ENCODE measurements at places on chromosomes 4 and X.
A peak's percentile ranks its signal among the peaks of the same experiment; 100 is the strongest.

- no peak for DNase-seq
Observed at GRCh38 chr4:153560908-153561307, 94.7 kb downstream of the TMEM131L start.

DNA sequence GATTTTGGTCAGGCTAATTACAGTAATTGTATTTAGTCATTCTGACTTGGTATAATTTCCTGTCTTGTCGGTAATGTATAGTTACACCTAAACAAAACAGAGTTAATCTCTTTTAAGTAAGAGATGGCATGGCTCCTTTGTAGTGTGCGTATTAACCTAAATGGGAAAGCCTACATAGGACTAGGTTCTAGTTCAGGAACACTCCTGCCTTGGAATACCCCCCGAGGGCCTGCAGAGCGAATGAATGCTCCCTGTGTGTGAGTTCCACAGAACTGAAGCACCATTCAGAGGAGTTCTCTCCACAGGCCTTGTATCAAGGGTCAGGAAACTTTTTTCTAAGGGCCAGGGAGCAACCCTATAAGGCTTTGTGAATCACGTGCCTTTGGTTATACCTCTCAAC lies 44.9 kb upstream of the STIM2 start:
- no peak for DNase-seq

GRCh38 chr4:164648151-164648848 lies 105.6 kb upstream of the SMIM31 start:
- DNase-seq = no peak

- no peak for DNase-seq
Observed at GRCh38 chrX:141320801-141321200, 78.5 kb upstream of the SPANXC start.

DNA sequence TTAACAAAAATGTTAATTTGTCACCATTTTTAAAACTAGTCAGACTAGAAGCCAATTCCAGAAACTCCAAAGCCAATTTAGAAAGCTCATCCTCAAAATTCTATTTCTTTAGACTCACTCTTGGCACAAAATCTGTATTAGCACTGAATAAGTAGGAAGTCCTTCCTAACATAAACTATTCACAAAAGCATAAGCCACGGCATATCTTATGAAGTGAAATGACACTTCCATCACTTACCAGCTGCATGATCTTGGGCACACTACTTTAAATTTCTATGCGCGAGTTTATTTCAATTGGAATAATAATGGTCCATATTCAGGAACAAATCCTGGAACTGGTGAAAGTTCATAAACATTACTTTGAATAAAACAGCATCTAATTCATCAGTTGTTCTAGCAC lies 1544.0 kb downstream of the TECRL start:
- DNase-seq = no peak

DNA sequence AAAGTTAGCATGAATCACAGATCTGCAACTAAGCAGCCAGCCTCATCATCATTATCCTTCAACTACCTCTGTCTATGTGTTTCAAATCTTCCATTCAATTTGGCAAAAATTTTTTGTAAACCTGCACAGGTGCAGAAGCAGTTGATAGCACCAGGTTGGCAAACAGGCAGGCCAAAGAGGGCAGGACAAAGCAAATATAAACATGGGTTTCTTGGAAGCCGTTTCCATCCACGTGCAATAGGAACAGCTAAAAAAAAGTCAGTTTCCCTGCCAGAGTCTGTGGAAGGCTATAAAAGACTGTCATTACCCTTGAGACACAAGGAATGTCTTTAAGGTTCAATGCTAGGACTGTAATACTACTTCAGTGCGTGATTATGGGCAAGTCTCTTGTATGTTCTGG lies 253.2 kb downstream of the PDHA2 start:
- no peak for DNase-seq

DNA sequence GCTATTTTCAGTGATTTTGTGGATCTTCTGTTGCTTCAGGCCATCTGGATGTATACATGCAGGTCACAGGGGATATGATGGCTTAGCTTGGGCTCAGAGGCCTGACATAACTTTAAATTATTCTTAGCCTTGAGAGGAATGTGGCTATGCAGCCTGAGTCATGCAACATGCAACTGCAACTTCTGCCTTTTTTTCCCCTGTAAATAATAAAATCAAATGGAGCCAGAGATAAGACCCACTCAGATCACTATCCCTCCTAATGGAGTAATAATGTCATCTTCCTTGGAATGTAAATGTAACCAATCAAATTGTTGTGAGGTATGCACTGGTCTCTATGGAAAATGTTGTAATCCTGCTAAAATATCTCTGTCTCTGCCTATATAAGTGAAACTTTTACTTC lies 54.9 kb downstream of the MAGEB17 start:
- DNase-seq = no peak

- DNase-seq = peak; percentile 74
Observed at GRCh38 chr4:152106113-152106763, 345.4 kb upstream of the GATB start.

- DNase-seq = no peak
Observed at GRCh38 chrX:13009844-13010243, 34.6 kb downstream of the FAM9C start.

- no peak for DNase-seq
Observed at GRCh38 chrX:117607561-117607960, 509.0 kb downstream of the KLHL13 start.

GRCh38 chr4:186285147-186285546 lies 19.2 kb downstream of the F11 start:
- DNase-seq = no peak

DNA sequence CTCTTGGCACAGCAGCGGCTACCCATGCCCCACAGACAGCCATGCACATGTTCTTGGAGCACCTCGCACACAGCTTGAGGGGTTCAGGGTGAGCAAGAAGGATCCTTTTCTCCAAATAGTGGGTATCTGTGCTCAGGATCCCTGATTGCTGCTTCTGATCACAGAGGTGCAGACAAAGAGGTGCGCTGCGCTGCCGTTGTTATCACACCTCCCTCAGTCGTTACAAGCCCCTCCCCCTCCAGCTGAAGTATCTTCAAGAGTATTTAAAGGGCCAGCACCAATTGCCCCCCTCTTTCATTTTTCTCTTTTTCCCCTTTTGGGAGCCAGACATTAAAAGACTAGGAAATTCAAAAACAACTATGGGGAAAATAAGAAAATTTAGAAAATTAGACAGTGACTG lies 44.3 kb downstream of the NELFA start:
- no peak for DNase-seq

DNA sequence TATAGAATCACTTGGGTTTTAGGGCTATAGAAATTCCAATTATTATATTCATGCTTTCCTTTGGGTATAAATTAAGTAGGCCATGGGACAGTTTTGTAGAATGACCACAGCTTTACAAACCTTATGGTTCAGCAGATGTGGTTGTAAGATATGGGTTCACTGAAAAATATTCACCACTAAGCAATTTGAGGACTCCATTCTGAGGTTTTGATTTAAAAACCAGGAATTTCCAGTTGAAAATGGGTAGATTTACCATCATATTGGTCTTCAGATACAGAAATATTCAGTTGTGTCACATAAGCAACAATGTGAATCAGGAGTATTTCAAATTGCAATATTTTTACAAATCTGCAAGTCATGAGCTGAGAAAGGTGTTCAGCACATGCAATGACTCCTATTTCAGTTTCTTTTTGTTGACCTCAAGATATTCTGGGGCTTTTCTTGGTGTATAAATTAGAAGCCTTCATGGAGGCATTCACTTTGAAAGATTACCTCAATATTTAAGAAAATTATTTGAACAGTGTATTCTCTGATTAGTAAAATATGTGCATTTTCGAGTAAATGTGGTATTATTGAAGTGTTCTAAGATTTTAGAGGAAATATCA lies 218.4 kb upstream of the HCCS start:
- DNase-seq = no peak

GRCh38 chrX:119870626-119871131 lies 854 bp downstream of the RNF113A start:
- DNase-seq = no peak

DNA sequence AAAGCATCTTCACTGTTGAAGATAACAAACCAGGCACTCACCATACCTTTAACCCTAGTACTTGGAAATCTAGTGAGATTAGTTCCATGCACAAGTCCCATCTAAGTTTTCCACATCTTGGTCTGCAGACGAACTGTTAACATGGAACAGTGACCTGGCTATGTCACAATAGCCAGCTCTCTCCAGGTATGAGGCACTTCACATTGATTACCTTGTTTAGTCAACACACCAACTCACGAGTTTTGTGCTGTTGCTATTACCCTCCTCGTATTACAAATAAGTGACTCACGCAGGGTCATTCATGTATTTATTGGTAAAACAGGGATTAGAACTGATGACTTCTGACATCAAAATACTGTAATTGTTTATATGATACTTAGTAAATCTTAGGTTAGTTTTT lies 36.4 kb upstream of the FRAS1 start:
- DNase-seq = no peak

DNA sequence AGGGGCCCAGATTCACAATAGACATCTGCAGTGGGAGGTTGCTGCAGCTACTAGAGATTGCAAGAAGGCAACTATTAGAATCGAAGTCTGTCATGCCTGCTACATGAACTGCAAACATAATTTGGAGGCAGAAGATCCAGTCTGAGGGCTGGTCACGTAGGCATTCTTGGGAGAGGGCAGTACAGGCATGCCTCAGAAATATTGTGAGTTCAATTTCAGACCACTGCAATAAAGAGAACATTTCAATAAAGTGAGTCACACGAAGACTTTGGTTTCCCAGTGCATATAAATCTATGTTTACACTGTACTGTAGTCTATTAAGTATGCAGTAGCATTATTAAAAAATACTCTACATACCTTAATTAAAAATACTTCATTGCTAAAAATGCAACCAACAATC lies 585.8 kb upstream of the FAT1 start:
- no peak for DNase-seq

- DNase-seq = no peak
Observed at GRCh38 chr4:42610941-42611340, 46.0 kb downstream of the ATP8A1 start.

DNA sequence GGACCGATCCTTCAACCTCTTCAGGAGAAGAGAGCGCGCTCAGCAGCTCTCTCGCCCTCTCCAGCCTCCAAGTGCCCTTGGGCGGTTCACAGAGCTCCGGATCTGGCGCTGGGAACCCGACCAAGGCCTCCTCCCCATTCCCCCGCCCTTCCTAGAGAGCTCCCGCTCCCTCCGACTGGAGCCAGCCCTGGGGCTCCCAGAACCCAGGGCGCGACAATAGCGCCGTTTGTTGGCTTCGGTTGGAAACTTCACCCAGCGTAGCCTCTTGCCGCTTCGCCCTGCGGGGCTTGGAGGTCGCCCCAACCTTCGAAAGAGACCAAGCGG lies 3.1 kb upstream of the SOX3 start:
- no peak for DNase-seq

DNA sequence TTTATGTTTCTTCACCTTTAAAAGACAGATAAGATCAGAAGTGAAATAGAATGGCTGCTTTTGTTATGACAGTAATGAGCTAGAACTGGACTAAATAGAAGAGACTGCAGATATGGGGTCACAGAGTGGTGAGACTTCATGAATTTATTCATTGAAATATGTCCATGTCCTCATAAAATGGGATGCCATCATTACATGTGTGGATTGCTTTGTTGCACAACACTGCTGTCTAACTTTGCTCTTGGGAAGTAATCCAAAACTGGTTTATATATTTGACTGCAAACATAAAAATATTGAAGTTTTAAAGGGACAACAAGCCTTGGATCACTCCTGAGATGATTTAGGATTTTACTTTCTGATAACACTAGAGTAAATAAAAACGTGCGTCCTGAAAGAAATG lies 209.2 kb upstream of the FAT4 start:
- DNase-seq = no peak
